Activated CD4-positive, alpha-beta T cell treated with anti-CD3 and anti-CD28 coated beads, Interleukin-2, amount 50 U/mL, for 24 hours (primary cell): ENCODE measurements at places on chromosomes 1 and 21.

GRCh38 chr1:172325531-172325930, 95.0 kb upstream of the C1orf105 start:
- DNase-seq, result no peak

DNA sequence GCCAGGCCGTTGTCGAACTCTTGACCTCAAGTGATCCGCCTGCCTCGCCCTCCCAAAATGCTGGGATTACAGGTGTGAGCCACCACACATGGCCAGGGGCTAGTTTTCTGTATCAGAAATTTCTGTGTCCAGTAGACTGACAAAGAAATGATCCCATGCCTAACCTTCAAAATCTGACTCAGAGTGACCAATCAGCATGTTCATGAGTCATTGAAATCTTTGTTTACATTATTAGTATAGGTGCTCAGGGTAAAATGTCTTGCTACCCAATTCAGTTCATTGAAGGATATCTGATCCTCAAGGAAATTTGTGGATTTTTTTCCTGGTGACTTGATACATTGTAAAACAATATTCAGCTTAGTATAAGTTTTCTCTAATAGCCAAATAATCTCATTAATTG, 11.0 kb upstream of the LDLRAD2 start:
- DNase-seq, result no peak

- no peak for DNase-seq
Observed at GRCh38 chr1:4561205-4561604, 93.2 kb upstream of the AJAP1 start.

- no peak for DNase-seq
Observed at GRCh38 chr1:225469051-225469450, 41.2 kb upstream of the LBR start.

DNA sequence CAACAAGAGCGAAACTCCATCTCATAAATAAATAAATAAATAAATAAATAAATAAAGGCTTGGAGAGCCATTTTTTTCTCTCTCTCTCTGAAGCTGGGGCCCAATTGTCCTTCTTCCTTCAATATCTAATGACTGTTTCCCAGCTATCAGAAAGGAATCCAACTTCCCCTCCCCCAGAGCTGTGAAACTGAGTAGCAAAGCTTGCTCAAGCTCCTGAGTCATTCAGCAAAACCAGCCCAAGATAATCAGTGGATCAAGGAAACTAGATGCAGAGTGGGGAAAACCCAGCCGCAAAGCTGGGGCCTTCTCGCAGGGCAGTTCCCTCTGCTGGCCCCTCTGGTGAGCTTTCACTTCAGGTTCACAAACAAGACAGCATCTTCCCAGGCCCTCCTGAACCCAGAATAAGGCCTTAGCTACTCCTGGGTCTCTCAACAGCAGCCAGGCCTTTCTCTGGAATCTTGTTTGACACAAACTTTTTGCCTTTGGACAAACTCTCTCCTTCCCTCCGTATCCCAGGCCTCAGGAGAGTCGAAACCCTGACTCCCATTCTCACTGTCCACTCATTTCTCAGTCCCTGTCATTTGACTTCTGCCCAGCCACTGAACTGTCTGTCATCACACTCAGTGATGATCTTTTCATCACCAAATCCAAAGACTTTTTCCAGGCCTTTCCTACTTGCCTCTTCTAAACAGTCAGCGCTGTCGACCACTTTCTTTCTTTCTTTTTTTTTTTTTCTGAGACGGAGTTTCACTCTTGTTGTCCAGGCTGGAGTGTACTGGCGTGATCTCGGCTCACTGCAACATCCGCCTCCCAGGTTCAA, 18.0 kb upstream of the PTP4A2 start:
- DNase-seq, result peak; percentile 87

DNA sequence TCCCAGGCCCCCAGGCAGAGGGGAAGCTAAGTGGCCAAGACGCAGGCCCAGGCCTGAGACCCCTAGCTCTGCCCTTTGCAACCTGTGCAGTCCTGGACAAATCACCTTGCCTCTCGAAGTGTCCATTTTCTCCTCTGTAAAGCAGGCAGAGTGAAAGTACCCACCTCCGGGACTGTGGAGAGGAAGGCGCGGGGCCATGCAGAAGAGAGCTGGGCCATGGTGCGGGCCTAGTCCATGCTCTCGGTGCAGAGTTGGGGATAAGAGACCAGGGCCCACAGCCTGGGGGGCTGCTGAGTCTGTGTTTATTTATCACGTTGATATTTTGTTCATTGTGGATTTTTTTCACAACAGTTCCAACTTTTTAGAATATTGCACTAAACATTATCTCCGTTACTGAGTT, 160.2 kb upstream of the VAMP3 start:
- no peak for DNase-seq

- DNase-seq, result no peak
Observed at GRCh38 chr1:153251988-153252387, 7.5 kb upstream of the LORICRIN start.

GRCh38 chr1:57277681-57278080, 146.2 kb downstream of the DAB1 start:
- no peak for DNase-seq

DNA sequence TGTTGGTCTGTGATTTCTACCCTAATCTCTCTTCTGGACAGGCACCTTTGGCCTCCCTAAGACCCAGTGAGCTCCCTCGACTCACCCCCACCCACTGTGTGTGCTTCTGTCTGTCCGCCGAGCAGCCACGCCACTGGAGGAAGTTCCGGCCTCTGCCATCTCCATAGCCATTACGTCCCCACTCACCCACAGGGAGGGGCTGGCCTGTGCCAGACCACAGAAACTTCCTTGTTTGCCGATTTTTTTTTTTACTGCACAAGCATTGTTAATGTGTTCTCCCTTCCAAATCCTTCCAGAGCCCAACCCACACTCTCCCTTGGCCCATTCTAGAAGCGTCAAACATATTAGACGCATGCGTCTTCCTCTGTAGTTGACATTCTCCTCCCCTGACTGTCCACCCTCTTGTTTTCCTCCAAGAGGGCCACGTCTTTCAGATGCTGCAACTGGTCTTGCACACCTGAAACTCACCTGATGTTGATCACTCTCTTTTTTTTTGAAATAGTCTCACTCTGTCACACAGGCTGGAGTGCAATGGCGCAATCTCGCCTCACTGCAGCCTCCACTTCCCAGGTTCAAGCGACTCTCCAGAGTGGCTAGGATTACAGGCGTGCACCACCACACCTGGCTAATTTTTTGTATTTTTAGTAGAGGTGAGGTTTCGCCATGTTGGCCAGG, 72.3 kb downstream of the EVA1C start:
- DNase-seq, result no peak

DNA sequence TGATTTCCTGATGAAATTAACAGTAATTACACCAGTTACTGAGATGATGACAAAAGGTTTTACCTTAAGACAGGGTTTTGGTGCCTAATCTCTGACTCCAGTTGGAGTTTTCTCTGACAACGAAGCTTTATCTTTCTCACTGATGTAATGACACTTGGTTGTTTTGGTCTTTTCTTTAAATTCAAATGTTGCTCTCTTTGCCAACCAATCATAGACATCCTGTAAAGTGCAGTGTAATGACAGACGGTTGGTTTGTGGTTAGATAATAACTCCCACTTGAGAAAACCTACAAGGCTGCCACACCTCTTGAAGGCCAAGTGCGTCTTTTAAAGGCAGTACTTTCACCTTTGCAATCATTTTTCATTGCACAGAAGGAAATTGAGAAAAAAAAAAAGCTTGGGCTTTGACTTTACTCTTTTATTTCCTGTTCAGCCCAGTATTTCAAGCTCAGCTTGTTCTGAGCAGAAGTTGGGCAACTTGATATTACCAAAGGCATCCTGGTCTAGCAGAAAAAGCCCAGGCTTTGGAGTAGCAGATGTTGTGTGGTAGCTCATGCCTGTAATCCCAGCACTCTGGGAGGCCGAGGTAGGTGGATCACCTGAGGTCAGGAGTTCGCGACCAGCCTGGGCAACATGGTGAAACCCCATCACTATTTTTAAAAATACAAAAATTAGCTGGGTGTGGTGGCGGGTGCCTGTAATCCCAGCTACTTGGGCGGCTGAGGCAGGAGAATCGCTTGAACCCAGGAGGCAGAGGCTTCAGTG, 14.9 kb downstream of the PDIK1L start:
- DNase-seq, result peak; percentile 55

GRCh38 chr1:161427733-161428516, 60.2 kb upstream of the CFAP126 start:
- peak; percentile 49 for DNase-seq

GRCh38 chr1:214997685-214998084, 84.9 kb upstream of the KCNK2 start:
- DNase-seq, result no peak

DNA sequence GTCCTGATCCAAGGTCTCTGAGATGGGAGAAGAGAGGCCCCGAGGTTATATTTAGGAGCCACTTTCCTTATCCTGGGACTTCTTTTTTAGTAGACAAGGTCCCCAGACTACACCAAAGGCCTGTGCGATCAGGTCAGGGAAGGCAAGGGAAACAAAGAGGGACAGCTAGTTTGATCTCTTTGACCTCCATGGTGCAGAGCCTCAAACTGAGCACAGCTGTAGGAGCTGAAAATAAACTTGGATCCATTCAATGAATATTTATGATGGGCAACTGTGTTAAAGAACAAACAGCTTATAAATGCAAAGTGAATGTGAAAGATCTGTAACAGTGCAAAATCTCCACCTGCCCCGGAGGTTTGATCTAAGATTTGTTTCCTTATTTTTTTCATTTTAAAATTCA, 256.6 kb downstream of the DYRK1A start:
- no peak for DNase-seq
